ENCODE measurements at places on chromosomes 6 and 20.
A peak's percentile ranks its signal among the peaks of the same experiment; 100 is the strongest.

- DNase-seq: no peak
Observed at GRCh38 chr20:54512694-54513093, 37.3 kb downstream of the DOK5 start.

DNA sequence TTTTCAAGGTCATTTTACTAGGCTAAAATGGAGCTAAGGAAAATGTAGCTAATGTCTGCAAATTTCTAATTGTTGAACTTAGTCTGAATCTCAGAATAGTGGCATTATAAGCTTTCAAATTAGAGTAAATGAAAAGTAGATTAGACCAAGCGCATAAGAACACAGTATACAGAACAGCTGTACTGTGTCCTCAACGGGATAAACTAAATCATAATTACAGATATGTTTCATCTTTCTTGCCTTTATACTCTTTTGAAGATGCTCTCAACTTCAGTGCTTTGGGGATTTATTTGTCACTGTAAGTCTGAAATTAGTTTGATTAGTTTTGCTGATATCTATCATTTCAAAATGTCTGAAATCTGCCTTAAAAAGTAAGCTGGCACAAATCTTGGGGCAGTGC is 305.4 kb downstream of the LAMA2 start:
- no peak for DNase-seq

GRCh38 chr20:13344671-13345070 is 123.6 kb downstream of the ISM1 start:
- no peak for DNase-seq

DNA sequence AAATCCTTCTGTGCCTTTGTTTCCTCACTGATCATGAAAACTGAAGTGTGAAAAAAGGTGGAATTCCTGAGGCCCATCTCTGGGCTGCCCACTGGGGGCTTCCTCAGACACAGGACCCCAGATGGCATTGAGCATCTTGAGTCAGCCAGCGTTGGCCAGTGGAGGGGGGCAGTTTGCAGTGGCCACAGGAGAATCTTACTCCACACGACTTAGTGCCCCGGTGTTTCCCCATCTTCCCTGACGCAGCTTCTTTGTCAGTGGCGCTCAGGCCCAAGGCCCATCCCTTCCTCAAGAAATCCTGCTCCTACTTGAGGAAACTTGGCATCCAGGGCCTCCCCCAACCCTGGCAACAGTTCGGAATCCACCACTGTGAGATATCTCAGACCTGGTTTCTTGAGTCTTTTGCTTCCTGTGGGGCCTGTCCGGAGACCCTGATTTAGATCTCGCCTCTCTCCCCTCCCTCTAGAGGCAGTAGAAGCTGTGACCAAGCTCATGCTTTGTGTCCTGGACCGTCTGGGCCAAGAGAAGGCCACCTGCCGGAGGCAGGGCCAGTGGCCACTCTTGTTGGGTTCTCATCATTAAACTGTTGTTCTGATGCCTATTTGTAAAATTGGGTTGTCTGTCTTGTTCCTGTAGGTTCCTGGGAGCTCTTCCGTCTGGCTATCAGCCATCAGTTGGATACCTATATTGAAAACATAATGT is 20.2 kb upstream of the DLGAP4 start:
- no peak for DNase-seq

DNA sequence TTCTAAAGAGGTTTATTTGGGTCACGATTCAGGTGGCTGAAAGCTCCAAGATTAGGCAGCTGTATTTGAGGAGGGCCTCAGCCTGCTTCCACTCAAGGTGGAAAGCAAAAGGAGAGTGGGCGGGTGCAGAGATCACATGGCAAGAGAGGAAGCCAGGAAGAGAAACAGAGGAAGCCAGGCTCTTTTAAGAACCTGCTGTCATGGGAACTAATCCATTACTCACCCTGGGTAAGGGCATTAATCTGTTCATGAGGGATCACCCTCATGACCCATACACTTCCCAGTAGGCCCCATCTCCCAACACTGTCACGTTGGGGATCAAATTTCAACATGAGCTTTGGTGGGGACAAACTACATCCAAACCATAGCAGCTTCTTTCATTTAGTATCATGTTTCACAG is 53.9 kb downstream of the DHX35 start:
- DNase-seq: no peak

- DNase-seq: no peak
Observed at GRCh38 chr20:59829054-59829785, 104.2 kb downstream of the SYCP2 start.

DNA sequence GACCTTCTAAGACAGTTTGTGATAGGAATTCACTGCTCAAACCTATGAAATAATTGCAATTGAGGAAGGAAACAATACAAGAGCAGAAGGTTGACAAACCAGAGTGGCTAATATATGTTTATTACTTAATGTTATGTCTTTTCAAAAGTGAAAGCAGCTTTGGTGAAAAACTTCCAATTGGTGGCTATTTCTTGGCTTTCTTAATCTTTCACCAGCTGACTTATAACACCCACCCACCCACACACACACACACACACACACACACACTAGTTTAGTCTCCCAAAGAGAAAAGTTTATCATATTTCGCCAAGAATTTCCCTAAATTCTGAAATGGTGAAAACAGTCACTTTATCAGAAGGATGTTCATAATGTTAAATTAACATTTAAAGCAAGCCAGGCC is 583.5 kb downstream of the EYS start:
- DNase-seq: no peak

DNA sequence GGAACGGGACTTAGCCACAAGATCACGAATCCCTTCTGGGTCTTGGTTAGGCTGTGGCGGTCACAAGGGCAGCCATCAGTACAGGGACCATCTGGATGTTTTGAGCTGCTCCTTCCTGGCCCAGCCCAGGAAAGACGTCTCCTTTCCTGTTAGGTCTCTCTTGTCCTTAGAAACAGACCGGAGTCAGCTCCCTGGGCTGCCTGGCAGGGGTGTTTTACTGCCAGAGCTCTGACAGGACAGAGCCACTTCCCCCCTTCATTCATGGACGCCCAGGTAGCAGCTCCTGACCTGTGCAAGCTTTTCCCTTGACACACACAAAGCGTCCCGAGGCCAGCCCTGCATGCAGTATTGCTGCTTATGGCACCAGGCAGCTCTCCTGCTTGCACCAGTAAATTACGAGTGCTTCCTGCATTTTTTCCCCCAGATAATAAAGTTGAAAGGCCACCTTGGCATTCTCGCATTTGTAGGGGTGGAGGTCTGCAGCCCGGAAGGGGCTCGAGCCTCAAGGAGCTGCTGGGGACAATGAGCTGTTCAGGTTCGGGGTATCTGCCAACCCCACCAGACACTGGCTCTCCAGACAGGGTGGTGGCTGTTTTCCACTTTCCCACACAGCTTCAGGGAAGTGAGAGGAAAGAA is 87.4 kb downstream of the NOL4L start:
- DNase-seq: no peak

GRCh38 chr6:128135325-128135724 is 234.5 kb upstream of the THEMIS start:
- no peak for DNase-seq

DNA sequence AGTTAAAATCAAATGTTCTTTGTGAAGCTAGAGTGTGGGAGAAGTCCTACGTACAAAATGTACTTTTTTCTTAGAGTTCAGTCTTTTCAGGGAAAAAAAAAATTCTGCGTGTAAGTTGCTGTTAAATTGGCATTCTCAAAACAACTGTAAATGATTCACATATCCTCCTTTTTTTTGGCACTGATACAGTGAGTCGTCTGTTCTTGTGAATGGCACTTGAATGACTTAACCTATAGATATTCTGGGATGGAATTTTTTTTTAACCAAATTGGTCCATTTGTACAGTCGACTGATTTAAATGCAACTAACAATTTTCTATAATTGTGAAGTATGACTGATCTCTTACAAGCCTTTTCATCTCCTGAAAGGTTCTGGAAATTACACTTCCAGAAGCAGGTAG is 5.5 kb upstream of the JAG1 start:
- DNase-seq: no peak

DNA sequence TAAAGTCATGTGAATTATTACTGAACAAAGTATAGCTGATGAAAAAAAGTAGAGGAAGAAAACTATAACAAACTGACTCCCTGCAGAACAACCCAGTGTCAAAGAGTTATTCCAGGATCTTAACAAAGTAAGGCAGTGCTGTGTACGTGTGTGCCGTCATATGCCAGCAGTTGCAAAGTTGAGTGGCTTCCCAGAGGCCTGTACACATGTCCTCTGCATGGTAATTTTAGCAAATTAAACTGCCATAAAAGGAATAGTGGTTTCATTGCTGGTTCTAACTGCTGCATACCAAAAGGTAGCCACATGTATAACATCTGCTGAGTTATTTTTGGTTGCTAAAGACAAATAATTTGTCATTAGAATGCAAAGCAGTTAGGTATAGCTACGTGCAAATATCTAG is 44.8 kb downstream of the RIPOR2 start:
- DNase-seq: no peak

- peak; percentile 54 for DNase-seq
Observed at GRCh38 chr6:16670617-16671051, 90.6 kb downstream of the ATXN1 start.

- no peak for DNase-seq
Observed at GRCh38 chr6:26536571-26537159, 1.5 kb upstream of the HMGN4 start.

DNA sequence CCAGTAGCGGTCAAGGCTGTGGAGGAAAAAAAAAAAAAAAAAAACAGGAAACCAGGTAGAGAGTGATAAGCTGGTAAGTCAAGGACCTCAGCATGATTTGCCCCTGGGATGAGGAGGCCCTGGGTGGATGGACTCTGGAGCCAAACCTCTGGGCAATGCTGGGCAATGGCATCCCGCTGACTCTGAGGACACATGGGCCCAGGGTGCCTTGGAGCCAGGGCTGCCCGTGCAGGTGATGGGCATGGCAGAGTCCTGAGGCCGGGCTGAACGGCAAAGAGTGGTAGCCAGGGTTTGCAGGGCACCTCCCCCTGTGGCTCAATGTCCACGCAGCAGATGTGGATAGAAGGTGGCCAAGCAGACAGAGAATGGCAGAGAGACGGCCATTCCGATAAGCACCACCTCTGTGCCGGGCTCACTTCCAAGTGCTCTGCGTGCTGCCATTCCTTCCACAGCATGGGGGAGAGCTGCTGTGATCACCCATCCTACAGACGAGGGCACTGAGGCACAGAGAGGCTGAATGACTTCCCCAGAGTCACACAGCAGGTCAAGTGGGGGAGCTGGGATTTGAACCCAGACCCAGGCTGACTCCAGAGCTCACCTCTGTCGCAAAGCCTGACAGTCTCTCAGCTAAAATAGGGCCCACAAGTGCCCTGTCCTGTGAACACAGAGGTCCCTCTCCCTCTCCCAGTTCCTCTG is 353.9 kb downstream of the CDH4 start:
- DNase-seq: no peak

GRCh38 chr6:156440688-156441087 is 336.5 kb upstream of the ARID1B start:
- DNase-seq: no peak

- no peak for DNase-seq
Observed at GRCh38 chr6:144647406-144647964, 362.4 kb downstream of the UTRN start.

DNA sequence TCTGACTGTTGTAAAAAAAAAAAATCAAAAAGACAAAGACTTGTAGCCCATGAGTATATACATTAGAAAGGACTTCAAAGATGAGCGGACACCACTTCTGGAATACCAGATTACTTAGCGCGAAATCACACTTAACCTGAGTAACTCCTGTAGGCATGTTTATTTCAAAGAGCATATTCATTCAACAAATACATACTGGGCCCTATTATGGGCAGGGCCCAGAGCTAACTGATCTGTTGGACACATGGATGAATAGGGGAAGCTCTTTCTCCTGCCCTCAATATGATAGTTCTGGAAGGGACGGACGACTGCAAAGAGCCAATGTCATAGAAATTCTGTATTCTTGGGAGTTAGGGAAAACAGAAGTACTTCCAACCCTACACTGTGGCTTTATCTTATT is 12.3 kb downstream of the MAN1A1 start:
- DNase-seq: no peak

DNA sequence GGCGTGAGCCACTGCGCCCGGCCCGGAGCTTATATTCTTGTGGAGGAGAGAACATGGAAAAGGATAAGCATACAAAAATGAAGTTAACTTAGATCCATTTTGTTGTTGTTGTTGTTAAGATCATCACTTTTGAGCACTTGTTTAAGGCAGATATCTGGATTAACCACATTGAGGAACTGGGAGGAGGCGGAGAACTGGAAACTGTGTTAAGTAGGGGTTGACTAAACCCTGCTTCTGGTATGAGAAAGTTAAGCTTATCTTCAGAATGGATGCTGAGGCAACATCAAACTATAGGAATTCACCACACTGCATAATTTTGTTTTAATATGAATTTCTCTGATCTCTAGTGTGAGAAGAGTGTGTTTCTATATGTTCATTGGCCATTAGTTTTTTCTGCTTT is 57.6 kb downstream of the GCNT2 start:
- no peak for DNase-seq

- no peak for DNase-seq
Observed at GRCh38 chr20:23603321-23603720, 2.4 kb downstream of the CST9 start.

DNA sequence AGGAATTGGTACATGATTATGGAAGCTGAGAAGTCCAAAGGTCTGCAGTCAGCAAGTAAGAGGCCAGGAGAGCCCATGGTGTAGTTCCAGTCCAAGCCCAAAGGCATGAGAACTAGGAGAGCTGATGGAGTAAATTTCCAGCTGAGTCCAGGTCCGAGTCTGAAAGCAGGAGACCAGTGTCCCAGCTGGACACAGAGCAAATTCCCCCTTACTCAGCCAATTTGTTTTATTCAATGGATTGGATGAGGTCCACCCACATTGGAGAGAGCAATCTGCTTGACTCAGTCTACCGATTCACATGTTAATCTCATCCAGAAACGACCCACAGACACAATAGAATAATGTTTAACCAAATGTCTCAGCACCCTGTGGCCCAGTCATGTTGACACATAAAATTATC is 14.9 kb downstream of the TMEM181 start:
- no peak for DNase-seq

DNA sequence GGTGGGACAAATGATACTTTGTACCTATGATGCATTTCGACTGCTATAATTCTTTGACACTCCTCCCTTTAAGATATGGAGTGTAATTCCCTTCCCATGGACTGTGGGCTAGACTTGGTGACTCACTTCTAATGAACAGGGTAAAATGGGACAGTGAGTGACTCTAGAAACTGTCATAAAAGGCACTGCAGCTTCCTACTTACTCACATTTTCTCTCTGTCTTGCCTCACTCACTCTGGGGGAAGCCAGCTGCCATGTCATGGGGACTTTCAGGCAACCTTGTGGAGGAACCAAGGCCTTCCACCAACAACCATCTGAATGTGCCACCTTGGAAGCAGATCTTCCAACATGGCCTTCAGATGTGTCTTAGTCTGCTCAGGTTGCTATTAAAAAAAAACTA is 12.9 kb upstream of the GFOD1 start:
- DNase-seq: no peak

DNA sequence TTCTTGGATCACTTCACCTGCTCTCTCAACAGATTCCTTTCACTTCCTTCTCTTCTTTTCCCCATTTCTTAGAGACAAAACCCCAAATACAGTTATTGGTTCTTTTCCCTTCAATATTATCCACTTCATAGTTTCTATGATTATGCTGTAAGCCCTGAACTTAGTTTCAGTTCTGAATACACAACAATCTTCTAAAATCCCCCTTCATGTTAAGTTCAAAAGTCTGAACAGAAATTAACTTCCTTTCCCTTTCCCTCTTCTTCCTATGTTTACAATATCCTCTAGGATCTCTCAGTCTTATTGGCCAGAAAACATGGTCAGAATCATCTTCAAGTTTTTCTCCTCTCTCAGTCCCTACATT is 57.7 kb downstream of the OGFRL1 start:
- DNase-seq: no peak

GRCh38 chr6:15265787-15266186 is 19.9 kb downstream of the JARID2 start:
- DNase-seq: no peak

Measured in T-helper 1 cell (primary cell).